ENCODE measurements at places on chromosomes 5 and 9. TPM values are rescaled to one million over a fixed set of nuclear protein-coding genes. Genes with fewer than 3 reads are reported as not detected.

The CCDC152 gene
- total RNA-seq: 0.96 TPM

The CEL gene
- 0.29 TPM for total RNA-seq

The SLC6A19 gene
- not detected for total RNA-seq

The FOXD4L5 gene
- total RNA-seq: not detected

The BARHL1 gene
- not detected for total RNA-seq

The LCN9 gene
- total RNA-seq: not detected

The HAPLN1 gene
- not detected for total RNA-seq

The BTNL9 gene
- 94.6 TPM for total RNA-seq

The THOC3 gene
- total RNA-seq: 20.5 TPM

The RNF208 gene
- total RNA-seq: 1.8 TPM

The RNF180 gene
- 22.7 TPM for total RNA-seq

The PCSK1 gene
- total RNA-seq: 2.4 TPM

The SLC9A3 gene
- 1.1 TPM for total RNA-seq

The CDKN2B-AS1 gene
- total RNA-seq: 4.6 TPM

The LCN15 gene
- not detected for total RNA-seq

The SLC36A2 gene
- not detected for total RNA-seq

The ANKDD1B gene
- 1.4 TPM for total RNA-seq

The SV2C gene
- total RNA-seq: 1.3 TPM

The UAP1L1 gene
- total RNA-seq: 6.9 TPM

The LHX6 gene
- 9.8 TPM for total RNA-seq

The TERT gene
- total RNA-seq: under 0.01 TPM

The COMMD10 gene
- 54.1 TPM for total RNA-seq

The DNAI1 gene
- 3.2 TPM for total RNA-seq

The SPOCK1 gene
- total RNA-seq: 52.0 TPM

The NIPBL gene
- 112 TPM for total RNA-seq

The SPINK13 gene
- 0.48 TPM for total RNA-seq

The MAMDC2 gene
- total RNA-seq: 18.7 TPM

The PPP1R26 gene
- total RNA-seq: 15.1 TPM

The ARL10 gene
- total RNA-seq: 17.7 TPM

The BTF3 gene
- 503 TPM for total RNA-seq

The DMRT3 gene
- total RNA-seq: 0.29 TPM

The TLX3 gene
- total RNA-seq: not detected

The SPINK6 gene
- total RNA-seq: not detected
